Right cardiac atrium (tissue), 5 donors: ENCODE measurements at places on chromosomes 2 and 18. TPM values are rescaled to one million over a fixed set of nuclear protein-coding genes. Genes with fewer than 3 reads are reported as not detected.

NEB gene
- 31.5 TPM for total RNA-seq

DNA sequence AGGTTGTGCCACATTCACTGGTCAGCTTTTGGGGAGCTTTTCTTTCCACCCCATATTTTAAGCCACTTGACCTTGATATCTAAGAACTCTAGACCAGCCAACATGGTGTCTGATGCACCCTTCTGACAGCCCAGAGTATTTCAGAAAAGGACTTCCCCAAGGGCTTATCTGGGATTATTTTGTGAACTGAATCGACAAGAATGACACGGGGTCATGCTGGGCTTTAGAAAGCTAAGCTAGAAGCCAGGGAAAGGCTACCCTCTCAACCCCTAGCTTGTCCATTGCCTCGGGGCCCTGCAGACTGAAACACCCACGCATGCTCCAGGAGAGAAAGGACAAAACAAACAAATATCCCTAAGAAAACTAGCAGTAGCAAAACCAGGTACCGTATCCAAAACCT, 16.0 kb downstream of the SLC4A5 start:
- DNase-seq = no peak

- peak; percentile 62 for DNase-seq
These were observed 16.5 kb upstream of the PSD4 start for GRCh38 chr2:113157118-113157896.

DNA sequence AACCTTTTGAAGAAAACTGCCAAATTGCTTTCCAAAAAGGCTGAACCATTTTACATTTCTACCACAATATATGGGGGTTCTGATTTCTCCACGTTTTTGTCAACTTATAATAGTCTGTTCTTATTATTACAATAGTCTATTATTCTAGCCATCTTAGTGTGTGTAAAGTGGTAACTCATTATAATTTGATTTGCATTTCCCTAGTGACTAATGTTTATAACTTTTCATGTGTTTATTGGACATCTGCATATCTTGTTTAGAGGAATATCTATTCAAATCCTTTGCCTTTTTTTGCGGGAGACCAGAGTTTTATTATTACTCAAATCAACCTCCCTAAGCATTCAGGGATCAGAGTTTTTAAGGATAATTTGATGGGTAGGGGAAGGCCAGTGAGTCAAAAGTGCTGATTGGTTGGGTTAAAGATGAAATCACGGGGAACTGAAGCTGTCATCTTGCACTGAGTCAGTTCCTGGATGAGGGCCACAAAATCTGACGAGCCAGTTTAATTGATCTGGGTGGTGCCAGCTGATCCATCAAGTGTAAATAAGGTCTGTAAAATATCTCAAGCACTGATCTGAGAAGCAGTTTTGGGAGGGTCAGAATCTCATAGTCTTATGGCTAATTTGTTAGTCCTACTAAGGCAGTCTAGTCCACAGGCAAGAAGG, 303.4 kb upstream of the NCKAP5 start:
- no peak for DNase-seq

DARS1 gene
- total RNA-seq = 54.4 TPM

COA5 gene
- 30.3 TPM for total RNA-seq

DNA sequence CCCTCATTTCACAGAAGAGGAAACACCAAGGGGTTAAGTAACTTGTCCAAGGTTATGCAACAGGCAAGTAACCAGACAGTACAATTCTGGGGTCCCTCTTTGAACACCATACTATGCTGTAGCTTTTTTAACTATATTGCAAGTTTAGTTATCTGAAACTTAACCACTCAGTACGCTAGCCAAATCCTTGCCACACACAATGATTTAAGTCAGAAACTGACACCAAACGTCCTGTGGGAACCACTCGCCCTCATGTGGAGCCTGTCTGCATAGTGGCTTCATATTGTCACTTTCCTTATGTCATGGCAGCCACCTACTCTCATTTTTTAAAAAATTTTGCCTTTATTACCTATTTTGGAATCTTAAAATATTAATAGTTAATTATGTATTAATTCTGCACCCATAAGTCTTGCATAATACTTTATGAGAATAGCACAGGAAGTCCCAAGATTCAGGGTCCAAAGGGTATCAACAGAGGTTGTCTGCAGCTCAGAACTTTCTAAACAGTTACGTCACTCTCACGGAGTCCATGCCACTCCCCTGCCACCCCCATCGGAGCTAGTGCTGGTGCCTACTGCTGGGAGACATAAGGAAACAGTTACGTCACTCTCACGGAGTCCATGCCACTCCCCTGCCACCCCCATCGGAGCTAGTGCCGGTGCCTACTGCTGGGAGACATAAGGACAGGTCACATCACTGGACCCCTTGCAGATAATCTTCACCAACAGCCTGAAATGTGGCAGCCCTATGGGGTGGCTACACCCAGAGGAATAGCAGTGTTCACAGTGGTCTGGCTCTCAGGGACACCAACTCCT, 99.0 kb downstream of the L3MBTL4 start:
- no peak for DNase-seq

SNRNP200 gene
- total RNA-seq = 57.9 TPM

BIN1 gene
- total RNA-seq = 10.0 TPM

UGT1A10 gene
- not detected for total RNA-seq

- DNase-seq = no peak
These were observed 278.2 kb upstream of the EPAS1 start for GRCh38 chr2:46018773-46019591.

GRCh38 chr18:42527766-42528165, 572.7 kb downstream of the PIK3C3 start:
- no peak for DNase-seq

MC4R gene
- total RNA-seq = not detected

DNA sequence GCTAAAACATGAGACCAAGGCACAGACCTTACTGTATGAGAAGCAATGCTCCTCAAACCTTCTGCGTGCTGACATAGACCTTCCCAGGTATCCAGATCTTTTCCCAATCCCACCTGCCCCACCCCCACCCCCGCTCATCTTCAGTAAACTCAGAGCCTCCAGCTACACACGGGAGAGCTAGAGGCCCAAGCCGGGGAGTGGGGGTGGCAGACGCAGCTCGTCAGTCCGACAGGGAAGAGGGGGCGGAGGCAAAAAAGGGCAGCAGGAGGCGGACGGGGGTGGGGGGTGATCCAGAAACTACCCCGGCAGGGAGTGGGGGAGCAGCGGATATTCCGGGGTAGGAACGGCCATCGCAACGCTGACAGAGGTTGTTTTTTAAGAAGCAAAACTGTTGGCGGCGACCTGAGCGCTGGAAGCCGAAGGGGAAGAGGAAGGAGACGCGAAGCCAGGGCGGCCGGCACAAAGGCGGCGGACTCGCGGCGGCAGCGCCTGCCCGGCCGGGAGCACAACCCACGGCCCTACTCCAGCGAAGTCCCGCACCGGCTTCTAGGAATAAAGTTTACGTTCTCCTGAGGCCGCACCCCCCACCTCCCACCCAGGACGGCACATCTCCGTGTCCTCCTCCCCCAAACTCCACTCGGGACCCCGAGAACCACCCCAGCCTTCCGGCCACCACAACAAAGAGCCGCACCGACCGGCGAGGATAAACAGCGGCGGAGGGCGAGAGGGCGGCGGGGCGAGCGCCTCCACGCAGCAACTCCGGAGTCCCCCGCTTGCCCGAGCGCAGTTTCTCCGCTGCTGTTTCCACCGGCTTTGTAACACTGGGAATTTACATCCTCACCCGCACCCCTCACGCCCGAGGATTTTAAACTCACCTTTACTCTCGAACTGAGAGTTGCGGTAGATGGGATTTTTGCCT, 722 bp downstream of the BAZ2B start:
- DNase-seq = peak; percentile 93

DNA sequence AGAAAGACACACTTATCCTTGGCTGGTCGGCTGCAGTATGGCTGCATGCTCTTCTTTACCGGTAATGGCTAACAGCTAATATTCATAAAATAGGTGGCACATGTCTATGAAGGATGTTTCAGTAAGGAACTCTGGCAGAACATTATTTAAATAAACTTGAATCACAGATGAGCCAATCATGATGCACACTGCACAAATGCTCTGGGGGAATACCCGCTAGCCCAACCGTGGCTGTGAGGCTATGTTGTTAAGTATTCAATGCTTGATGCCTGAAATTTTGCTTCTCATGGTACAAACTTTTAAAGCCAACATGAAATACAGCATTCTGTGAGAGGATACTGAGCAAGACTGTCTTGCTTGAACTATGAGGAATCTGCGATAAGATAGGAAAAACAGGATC, 505.8 kb downstream of the ZEB2 start:
- DNase-seq = no peak

GRCh38 chr2:61938511-61938910, 33.0 kb downstream of the COMMD1 start:
- DNase-seq = no peak

DNA sequence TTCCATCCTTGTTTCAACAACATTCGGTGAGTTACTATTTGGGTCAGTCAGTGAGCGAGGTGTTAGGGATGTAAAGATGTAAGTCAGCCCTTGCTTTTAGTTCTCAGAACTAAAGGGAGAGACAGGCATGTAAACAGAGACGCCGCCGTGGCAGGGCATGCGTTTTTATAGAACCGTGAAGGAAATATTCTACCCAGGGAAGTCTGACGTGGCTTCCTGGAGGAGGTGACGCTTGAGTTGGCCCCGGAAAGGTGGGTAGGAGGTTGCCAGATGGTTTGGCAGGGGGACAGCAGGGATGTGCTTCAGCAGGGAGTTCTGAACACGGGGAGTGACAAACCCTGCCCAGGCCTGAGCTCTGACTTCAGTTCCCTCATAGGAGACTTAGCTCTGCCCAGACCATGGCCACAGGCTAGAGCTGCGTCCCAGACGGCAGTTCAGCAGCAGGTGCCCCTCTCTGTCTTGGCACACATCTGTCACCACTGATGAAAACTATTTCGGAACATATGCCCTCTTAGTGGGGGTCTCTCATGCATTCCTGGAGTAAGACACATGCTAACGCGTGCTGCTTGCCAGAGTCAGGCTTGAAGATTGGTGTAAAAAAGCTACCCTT, 23.4 kb upstream of the RPL31 start:
- peak; percentile 53 for DNase-seq

DNA sequence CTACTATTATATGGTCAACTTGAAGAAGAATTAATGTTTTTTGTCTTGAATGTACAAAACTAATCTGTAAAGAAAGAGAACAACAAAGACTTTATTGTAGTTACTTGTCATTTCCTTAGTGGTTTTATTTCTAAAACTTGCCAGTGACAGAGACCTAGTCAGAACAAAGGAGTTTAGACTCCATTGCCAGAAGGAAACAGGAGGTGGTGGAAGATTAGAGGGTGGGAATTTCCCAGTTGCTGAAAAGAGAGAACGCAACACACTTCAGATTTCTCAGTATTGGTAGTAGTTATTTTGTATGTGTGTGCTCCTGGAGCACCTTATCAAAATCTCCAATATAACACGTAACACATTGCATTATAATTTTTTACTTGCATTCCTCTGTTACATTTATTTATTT, 81.4 kb downstream of the CDCA7 start:
- DNase-seq = no peak

SPHKAP gene
- 36.6 TPM for total RNA-seq

C2orf72 gene
- total RNA-seq = 0.43 TPM

DNA sequence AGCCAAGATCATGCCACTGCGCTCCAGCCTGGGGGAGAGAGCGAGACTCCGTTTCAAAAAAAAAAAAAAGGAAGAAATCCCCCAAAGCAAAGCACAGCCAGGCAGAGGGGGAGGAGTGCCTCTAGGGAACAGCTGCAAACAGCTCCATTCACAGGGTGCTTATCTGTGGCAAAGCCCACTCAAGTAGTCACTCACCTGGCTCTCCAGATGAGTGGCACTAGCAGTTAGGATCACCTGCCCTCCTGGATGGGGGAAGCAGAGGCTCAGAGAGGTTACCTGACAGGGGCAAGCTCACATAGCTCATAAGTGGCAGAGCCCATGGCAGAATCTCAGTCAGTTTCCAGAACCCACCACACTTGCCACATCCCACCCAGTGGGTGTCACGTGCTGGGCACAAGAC, 30.3 kb downstream of the TFCP2L1 start:
- no peak for DNase-seq

- DNase-seq = no peak
These were observed 13.0 kb downstream of the TTC32 start for GRCh38 chr2:19888831-19889230.

DSG1 gene
- 0.89 TPM for total RNA-seq

DNA sequence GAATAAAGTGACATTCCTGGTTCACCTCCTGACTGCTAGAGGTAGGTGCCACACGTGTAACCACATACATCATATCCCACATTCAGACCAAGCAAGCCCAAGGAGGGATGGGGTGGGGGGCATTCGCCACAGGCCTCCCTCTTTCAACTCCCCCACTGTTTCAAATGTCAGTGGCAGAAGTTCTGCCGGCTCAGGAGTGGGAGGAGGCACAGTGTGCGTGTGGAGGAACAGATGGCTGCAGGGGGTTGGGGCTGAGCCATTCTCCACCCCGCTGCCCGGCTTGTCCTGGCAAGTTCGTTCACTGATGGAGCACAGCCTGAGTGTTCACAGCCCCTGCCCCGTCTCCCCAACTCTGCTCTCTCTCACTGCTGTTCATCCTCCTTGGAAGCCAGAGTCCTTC, 75.4 kb upstream of the TANC1 start:
- no peak for DNase-seq

DNA sequence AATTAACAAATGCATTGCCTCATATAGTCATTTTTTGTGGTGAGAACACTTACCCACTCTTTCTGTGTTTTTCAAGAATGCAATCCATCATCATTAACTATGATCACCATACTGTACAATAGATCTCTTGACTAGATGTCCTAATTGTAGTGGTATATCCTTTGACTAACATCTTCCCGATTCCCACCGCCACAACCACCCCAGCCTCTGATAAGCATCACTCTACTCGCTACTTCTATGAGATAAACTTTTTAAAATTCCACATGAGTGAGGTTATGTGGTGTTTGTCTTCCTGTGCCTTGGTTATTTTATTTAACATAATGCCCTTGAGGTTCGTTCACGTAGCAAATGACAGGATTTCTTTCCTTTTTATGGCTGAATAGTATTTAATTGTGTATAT, 6.6 kb downstream of the VWA3B start:
- DNase-seq = no peak

- DNase-seq = no peak
These were observed 374.2 kb downstream of the SUCLG1 start for GRCh38 chr2:84084856-84085255.
